Tibial artery (tissue), 4 donors: ENCODE measurements at places on chromosomes 6 and 20.

DNA sequence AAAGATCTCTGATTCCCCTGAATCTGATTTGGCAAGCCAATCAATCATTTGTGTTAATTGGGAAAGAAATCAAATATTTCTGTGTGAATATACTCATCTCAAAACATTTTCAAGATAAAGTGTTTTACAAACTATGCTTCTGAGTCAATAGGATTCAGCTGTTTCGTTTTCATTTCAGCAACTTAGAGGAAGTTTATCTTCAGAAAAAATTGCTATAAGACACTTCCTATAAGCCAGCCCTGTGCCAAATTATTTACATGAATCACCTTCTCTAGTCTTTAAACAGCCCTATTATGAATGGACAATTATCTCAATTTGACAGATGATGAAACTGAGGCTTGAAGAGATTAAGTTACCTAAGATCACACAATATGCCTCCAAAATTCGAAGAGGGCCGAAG is 10.9 kb downstream of the DEFB129 start:
- DNase-seq = no peak

- peak; percentile 47 for DNase-seq
Measured at GRCh38 chr20:17612287-17612991, 42.6 kb downstream of the DSTN start.

- DNase-seq = no peak
Measured at GRCh38 chr6:9848094-9848493, 566.8 kb downstream of the TFAP2A start.

GRCh38 chr20:25076731-25077609 is 5.0 kb downstream of the VSX1 start:
- DNase-seq = no peak
